ENCODE measurements at places on chromosomes 1 and 21.
A peak's percentile ranks its signal among the peaks of the same experiment; 100 is the strongest.

GRCh38 chr1:234605399-234605982, 4.5 kb downstream of the IRF2BP2 start:
- no peak for DNase-seq

DNA sequence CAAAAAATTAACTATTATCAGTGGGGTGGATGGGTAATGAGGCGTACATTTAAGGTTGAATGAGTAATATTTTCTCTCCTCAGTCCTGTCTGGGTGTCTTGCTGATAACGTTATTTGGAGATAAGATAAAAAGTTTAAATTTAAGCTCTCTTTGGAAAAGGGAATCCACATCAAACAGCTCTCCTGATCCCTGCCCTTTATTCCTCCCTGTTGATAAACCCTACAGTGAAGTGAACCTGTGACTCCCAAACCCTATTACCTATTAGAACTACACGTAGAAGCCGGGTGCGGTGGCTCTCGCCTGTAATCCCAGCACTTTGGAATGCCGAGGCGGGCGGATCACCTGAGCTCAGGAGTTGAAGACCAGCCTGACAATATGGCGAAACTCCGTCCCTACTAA, 9.9 kb upstream of the GPR161 start:
- DNase-seq, result no peak

DNA sequence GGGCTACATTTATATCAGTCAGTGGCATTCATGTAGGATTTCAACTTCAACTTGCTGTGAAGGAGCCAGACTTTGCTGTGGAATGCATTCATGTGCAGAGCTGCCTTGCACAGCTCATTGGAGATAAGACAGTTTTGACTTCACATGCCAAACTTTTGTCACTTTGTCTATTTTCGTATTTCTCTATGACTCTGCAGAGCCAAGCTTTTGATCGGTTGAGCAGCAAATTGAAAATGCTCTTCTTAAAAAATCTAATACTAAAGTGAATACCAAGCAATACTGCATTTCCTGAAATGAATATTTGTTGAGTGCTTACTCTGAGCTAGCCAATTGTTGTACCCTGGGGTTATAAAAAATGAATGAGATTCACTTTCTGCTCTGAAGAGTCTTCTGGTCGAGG, 388.7 kb downstream of the ST6GALNAC3 start:
- DNase-seq, result no peak

GRCh38 chr1:109485001-109485400, 1.3 kb downstream of the ATXN7L2 start:
- DNase-seq, result no peak

GRCh38 chr1:61301824-61302657, 219.7 kb downstream of the NFIA start:
- DNase-seq, result no peak

GRCh38 chr21:38388203-38388602, 110.1 kb downstream of the ERG start:
- DNase-seq, result no peak

DNA sequence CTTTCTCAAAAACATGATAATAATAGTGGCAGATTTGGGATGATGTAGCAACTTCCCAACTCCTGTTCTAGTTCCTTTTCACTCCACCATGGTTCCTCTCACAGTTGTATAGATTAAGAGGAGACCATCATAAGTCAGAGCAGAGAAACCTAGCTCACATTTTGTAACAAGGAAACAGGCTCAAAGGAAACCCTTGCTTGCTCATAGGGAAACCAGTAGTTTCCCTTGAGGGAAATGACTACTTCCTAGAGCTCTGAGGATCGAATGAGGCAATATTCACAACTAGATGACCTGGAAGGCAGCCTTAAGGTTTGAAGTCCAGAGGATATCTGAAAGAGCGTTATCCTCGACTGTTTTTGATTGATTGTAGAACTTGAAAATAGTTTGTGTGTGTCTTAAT, 76.1 kb upstream of the C8B start:
- no peak for DNase-seq

DNA sequence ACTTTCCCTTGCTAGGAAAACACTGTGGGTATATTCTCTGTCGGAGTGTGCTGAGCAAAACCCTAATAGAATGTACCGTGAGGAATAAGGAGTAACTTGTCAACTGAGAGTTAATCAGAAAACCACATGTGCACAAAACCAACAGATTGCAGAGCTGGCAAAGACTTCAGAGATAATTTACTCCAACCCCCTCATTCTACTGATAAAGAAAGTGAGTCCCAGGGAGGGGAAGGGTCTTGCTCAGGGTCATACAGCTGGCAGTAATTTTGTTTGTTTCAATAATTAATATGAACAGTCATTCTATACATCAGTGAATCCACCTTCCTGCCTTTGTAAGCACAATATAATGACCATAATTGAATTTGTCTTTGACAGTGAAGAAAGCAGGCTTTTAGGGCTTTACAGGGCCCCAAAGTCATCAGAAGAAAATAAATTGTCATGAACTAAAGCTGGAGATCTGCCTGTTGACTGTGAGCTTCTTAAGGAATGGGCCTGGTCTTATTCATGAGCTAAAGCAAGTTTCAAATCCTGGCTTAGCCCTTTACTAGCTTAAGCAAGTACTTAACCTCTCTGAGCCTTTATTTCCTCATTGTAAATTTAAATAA, 67.2 kb upstream of the HOOK1 start:
- no peak for DNase-seq

DNA sequence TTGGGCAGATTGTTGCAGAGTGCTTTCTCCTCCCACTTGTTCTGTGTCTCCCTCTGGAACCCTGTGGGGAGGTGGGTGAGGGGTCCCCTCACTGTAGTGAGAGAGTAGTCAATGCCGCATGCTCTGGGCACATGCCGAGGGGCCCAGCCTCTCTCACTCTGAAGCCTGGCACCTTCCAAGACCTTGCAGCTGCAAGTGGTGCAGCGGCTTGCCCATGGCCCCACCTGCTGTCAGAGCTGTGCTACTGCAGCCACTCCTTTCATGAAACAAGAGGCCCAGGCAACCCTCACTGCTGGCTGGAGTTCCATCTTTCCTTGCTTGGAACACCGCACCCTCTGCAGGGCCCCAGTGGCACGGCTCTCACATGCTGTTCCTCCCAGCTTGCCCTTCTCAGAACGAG, 58.4 kb upstream of the COL6A1 start:
- peak; percentile 80 for DNase-seq

GRCh38 chr1:242426271-242426905, 98.1 kb downstream of the PLD5 start:
- no peak for DNase-seq

GRCh38 chr1:183243161-183244050, 57.3 kb downstream of the LAMC2 start:
- DNase-seq, result no peak

- DNase-seq, result no peak
Observed at GRCh38 chr1:158391099-158391498, 8.2 kb downstream of the OR10T2 start.

- DNase-seq, result no peak
Observed at GRCh38 chr1:203251466-203251865, 22.0 kb upstream of the CHIT1 start.

DNA sequence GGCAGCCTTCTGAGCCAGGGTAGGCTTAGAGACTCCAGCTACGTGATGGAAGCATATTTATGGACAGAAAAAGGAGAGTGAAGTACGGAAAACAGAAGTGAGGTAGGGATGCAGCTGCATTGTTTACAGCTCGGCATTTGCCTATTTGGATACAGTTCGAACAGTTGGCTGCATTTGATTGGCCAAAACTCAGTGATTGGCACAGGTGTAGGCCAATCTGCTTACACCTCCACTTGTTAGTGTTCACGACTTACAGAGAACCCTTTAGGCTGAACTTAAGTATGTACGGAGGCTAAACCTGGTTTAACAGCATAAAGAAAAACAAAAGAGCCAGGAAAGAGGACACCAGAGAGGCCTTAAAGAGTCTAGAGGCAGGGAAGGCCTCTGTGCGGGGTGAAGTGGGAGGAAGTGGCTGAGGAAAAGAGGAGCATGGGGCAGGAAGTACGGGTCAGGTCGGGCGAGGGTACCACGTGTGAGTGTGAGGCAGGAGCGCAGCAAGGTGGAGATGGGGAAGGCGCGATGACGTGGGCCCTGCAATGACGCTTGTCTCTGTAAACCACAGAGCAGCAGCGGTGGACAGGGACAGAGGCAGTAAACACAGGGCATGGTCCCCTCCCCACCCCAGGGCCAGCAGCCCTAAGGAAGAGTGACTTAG, 32.0 kb downstream of the RSPH1 start:
- DNase-seq, result peak; percentile 56

GRCh38 chr1:32239790-32240139, 7.3 kb upstream of the FAM167B start:
- DNase-seq, result no peak

- DNase-seq, result peak; percentile 74
Observed at GRCh38 chr1:1079408-1080121, 5.5 kb upstream of the RNF223 start.

GRCh38 chr1:25727088-25727487, 72.9 kb upstream of the SELENON start:
- DNase-seq, result no peak

- no peak for DNase-seq
Observed at GRCh38 chr1:82586473-82586872, 785.7 kb downstream of the ADGRL2 start.

- DNase-seq, result no peak
Observed at GRCh38 chr1:7252411-7253117, 467.3 kb downstream of the CAMTA1 start.

GRCh38 chr1:39277879-39278278, 73.4 kb downstream of the MACF1 start:
- no peak for DNase-seq

GRCh38 chr1:15968172-15968571, 7.7 kb downstream of the ZBTB17 start:
- no peak for DNase-seq

GRCh38 chr1:214120951-214121350, 133.2 kb downstream of the PROX1 start:
- no peak for DNase-seq
